NCI-H510A treated with DMSO at 0.1 percent for 48 hours (cell line): ENCODE measurements at places on chromosomes 5 and 9.

- no peak for DNase-seq
Observed at GRCh38 chr5:109324351-109324750, 85.4 kb downstream of the PJA2 start.

GRCh38 chr5:86968301-86968753, 299.4 kb upstream of the RASA1 start:
- peak; percentile 14 for DNase-seq

GRCh38 chr5:173814053-173814452, 74.1 kb upstream of the CPEB4 start:
- no peak for DNase-seq

DNA sequence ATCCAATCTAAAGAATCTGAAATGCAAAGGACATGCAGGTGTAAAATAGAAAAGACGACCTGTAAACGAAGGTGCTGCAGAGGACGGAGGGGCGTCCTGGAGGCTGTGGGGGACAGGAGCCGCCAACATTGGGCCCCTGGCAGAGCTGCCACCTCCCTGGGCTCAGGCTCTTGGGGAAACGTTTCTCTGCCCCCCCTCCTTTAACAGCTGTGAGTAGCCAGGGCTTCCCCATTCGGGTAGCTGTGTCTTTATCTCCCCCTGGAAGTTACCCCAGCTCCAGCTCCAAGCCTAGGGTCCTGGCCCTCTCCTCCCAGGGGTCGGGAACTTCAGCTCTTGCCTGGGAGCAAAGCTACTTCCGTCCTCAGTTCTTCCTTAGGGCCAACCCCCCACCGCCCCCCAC, 51.5 kb downstream of the PSD2 start:
- DNase-seq: no peak

DNA sequence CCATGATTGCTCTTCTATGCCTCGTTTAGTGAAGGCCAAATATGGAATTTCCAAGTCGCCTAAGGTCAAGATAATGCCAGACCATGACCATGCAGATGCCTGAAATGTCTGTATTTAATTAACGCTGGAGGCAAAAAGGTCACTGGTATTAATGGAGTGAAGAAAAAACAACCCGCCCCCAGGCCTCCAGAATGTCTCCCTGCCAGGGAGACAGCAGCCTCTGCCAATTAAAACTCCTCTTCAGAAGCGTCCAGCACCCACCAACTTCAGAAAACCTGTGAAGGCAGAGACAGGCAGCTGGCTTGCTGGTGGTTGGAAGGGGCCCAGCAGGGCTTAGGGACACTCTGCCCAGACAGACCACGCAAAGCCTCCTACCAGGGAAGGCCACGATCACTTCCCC, 94.4 kb downstream of the VAV2 start:
- no peak for DNase-seq

DNA sequence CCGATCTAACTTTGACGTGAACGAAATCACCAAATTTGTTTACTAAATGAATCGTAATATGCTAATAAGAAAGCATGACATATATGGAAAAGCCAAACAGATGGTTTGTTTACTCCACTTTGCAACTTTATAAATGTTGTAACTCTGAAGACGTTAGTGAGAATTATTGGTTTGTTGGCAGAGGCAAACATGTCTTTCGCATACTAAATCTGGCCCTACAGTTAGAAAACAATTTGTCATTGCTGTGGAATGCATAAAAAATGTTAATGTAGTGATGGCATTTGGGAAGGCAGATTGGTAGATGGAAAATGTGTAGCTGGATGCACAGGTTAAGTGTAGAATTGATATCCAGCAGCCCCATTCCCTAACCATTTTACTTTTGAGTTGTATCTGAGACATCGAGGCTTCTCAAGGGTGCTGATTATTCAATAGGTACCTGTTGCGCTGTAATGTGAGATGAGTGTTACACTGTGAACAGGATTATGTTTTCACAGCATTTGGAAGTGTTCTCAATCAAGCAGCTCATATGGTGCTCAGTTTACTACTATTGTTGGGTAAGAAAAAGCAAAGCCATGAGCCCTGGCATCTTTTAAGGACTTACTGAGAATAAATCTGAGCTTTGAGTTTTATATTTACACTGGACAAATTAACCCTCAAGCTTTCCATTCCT, 444.8 kb downstream of the BNC2 start:
- no peak for DNase-seq

DNA sequence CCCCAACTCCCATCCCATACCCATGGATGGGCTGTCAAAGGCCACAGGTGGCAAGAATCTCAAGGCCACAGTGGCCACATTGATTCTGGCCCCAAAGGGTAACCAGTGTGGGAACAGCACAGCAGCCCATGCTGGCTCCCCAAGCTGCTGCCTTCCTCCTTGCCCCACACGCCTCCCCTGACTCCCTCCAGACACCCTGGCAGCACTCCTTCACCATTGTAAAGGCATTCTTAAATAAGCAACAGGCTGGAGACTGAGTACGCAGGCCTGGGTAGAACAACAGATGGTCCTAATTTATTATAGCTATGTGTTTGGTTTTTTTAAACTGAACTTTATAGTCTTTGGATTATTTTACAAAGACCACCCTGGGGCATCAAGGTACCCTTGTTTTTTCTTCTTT, 158.8 kb downstream of the TSSK1B start:
- DNase-seq: no peak

DNA sequence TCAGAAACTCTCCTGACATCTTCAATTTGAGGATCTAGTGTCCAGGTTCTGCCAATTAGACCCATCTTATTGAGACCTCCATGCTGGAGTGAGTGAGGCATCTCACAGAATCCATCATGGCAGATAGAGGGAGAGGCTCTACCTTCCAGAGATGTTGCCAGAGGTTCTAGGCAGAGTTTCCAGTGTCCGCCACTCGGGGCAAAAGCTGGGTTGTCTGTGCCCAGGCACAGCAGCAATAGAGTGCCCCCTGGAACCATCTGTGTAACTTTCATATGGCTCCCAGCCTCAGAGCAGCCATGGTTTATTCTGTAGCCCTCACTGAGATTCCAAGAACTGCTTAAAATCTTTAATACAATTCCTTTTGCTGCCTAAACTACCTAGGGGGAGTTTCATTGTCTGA, 16.6 kb upstream of the CCDC112 start:
- DNase-seq: no peak

- no peak for DNase-seq
Observed at GRCh38 chr9:120252248-120252647, 327.7 kb downstream of the CDK5RAP2 start.

GRCh38 chr5:93184041-93184440, 397.0 kb downstream of the NR2F1-AS1 start:
- no peak for DNase-seq

DNA sequence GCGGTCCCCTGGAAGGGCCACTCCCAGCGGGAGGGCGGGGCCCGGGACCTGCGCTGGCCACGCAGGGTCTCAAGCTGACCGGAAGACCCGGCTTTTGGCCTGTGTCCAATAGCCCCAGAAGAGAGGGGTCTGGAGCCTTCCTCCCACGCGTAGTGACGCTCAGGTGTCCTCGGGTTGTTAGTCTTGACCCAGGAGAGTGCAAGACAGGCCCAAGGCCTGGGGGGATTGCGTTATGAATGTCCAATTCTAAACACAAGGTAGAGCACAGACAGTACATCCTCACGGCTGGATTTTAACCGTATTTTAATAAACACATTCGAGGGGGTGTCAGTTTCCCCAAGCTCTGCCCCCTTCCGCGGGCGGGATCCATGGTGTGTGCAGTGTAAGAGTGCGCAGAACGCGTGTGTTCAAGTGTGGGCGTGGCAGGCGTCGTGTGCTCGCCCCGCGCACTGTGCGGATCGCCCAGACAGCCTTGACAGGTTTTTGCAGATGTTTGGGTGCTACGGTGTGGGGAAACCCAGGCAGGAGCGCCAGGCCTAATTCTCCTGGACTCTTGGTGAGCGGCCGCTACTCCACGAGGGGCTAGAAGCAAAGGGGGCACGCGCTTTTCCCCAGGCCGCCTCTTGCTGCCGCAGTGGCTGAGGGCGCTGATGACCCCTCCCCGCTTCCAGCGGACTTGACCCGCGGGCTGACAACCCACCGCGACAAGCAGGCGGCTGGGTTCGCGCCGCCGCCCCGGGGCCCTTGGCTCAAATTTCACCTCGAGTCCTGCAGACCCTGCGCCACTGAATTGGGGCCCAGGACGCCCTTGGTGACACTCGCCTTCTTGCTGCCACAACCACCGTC, 6.1 kb upstream of the DMRT3 start:
- DNase-seq: no peak

DNA sequence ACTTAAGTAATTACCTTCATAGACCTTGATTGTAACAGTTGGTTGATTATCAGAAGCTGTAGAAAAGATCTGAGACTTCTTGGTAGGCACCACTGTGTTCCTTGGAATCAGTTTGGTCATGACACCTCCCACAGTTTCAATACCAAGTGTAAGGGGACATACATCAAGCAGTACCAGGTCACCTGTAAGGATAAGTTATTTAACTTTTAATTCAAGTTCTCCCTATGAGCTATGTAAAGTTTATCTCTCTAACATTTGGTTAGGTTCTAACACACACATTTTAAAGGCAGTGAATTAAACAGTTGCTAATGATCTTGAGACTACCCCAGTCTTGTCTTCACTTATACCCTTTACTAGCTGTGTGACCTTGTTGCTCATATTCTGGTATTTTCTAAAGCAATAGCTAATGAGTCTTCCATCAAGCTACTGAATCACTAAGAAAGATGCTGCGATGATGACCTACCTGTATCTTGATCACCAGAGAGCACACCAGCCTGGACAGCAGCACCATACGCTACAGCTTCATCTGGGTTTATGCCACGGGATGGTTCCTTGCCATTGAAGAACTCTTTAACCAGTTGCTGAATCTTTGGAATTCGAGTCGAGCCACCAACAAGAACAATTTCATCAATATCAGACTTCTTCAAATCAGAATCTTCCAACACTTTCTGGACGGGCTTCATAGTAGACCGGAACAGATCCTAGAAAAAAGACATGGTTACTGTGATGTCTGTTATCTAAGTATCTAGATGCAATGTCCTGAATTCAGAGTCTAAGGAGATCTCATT, 2.8 kb downstream of the HSPA5 start:
- no peak for DNase-seq

GRCh38 chr5:158943569-158943968, 156.1 kb downstream of the EBF1 start:
- no peak for DNase-seq

DNA sequence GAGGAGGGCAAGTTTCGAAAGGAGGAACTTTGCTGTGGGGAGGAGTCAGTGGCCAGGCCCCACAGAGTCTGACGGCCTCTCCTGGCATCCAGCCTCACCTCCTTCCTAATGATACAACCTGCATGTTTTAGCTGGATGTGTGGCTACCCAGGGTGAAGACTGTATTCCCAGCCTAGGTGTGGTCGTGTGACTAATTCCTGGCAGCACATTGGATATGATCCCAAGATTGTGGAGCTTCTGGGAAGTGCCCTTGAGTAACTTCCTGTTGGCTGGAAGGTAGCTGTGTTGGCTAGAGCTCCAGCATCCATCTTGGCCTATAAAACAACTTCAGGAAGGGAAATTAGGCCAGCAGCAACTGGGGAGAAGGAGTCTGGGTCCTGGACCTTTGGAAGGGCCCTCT, 19.0 kb upstream of the LPCAT1 start:
- no peak for DNase-seq

DNA sequence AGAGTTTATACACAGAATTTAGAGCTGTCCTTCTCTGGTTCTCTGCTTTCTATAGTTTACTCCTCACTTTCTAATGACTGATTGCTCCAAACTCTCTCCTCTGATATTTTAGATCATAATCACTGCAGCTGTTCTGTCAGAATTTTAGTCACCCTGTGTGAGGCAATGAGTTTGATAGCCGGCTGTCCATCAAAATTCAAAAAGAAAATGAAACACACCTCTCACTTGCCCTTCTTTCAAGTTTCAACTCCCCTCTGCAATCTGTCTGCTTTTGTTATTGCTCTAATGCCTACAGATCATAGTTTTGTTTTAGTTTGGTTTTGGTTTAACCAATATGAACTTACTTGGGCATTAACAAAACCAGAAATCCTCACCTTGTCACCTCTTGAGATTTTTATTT, 23.3 kb upstream of the ABLIM3 start:
- no peak for DNase-seq
